Fibroblast of lung (primary cell): ENCODE measurements at places on chromosomes 7 and 10. TPM values are rescaled to one million over a fixed set of nuclear protein-coding genes. Genes with fewer than 3 reads are reported as not detected.
A peak's percentile ranks its signal among the peaks of the same experiment; 100 is the strongest.

DNA sequence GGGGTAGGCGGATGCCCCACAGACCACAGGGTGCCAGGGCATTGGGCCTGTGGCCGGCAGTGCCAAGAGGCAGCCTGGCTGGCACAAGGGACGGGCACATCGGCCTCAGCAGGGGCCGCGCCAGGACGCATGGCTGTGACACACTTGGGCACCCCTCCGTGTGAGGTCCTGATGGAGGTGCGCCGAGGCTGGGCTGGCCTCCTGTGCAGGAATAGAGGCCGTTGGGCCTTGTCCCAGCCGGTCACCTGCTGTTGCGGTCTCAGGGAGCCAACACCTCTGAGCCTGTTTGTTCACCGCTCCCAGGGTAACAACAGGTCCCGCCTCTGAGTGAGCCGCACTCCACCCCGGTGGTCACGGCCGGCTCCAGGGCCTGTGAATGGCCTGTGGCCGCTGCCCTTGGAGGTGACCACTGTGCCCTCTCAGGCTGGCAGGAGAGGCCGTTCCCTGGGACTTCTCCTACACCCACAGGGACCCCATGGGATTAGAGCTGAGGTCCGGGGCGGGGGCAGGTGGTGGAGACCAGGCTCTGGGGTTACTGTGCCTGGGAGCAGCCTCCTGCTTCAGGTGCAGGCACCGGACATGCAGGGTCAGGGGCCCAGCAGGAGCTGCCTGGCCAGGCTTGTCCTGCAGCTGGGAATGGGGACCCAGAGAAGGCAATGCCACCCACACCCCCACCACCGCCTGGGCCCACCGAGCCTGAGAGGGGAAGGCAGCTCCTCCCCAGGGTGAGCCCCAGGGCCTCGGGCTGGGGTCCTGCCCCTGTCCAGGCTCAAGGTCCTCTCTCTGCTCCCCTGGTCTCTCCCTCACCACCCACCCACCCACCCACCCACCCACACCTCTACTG lies 12.0 kb downstream of the PWWP2B start:
- DNase-seq, result no peak

DNA sequence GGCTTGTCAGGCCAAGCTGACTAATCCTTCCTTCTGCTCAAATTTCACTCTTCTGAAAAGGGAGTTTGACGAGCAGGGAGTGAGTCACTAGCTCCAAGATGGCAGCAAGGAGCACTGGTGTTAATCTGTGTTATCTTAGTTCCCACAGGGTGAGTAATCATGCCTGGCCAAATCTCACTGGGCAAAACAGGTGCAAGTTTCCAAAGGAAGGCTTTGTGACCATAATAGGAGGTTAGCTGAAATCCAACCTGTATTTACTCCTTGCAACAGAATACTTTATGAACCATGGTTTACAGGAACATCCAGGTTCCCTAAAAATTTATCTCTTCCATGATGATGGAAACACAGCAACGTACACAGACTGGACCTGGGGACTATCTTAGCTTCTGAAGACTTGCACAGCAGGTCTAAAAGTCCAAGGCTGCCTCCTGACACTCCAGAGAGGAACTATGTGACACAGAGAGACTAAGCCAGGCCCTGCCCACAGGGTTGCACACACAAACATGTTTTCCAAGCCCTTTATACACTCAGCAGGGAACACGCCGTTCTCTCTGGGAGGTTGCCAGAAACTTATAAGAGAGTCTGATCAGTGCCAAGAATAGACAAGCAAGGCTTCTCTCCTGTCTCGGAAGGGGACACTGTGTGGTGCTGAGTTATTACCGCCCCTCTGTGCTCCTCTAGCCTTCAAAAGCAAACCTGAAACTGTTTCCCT lies 46.3 kb downstream of the PDK4 start:
- DNase-seq, result peak; percentile 99

DNA sequence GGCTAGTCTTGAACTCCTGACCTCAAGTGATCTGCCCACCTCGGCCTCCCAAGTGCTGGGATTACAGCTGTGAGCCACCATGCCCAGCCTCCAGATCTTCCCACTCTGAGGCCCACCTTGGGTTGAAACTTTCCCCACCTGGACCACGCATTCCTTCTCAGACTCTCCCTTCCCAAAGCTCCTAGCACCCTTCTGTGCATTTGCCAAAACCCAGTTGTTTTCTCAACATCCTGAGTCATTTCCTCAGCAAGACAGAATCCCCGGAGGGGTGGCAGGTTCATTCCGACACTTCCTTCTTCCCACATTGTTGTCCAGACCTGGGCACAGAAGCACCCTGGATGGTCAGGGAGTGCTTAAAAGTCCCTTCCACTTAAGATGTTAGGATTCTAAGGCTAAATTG lies 28.9 kb downstream of the BAG3 start:
- DNase-seq, result peak; percentile 63

The BBS9 gene
- total RNA-seq, result 26.9 and 27.2 TPM in 2 replicates

GRCh38 chr7:66430164-66430545 lies 198.5 kb upstream of the KCTD7 start:
- no peak for DNase-seq

DNA sequence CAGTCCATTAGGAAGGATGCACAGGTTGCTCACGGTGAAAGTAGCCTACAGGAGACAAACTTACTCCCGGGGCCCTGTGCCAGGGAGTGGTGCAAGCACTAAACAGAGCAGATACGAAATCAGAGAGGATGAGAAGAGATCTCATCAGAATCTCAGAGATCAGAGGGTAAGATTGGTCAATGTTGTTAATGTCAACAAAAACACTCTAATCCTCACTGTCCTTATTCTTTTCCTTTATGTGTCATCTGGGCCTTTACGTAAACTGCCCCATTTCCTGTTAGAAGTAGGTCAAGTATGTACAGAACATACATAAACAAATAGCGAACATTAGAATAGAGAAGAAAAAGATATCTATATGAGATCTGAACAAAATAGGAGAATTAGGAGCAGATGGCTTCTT lies 163.1 kb downstream of the PPP1R17 start:
- DNase-seq, result peak; percentile 18

The ZP3 gene
- total RNA-seq, result 2.6 TPM in 2 replicates
